Foreskin keratinocyte (primary cell): ENCODE measurements at places on chromosomes 7 and 10.

- DNase-seq = no peak
Measured at GRCh38 chr10:69960606-69960987, 92.0 kb upstream of the MACROH2A2 start.

DNA sequence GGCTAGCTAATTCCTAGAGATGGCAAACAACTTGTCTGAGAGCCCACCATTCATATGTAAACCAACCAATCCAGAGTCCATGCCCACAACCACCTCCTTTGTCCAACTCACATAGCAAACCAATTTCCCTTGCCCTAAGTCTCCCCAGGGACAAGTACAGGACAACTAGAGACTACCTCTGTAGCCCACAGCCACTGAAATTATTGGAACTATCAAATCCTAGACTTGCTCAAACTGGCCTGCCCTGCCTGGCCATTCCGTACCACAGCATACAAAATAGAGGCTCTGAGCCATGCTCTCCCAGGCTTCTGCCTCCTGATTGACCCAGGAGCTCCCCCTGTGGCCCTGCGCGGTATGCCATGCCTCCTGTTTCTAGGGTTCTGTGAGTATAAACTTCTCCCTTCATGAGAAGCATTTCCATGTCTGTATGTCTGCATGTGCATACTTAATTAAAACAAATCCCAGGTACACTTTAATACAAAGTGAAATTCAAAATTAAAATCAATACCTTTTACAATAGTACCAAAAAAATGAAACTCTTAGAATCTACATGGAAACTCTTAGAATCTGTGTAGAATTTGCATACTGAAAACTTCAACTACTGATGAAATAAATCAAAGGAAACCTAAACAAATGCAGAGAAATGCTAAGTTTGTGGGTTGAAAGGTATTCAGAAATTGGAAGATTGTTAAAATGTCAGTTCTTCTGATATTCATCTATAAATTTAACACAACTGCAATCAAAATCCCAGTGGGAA is 4.0 kb upstream of the HECW1 start:
- peak; percentile 55 for DNase-seq

DNA sequence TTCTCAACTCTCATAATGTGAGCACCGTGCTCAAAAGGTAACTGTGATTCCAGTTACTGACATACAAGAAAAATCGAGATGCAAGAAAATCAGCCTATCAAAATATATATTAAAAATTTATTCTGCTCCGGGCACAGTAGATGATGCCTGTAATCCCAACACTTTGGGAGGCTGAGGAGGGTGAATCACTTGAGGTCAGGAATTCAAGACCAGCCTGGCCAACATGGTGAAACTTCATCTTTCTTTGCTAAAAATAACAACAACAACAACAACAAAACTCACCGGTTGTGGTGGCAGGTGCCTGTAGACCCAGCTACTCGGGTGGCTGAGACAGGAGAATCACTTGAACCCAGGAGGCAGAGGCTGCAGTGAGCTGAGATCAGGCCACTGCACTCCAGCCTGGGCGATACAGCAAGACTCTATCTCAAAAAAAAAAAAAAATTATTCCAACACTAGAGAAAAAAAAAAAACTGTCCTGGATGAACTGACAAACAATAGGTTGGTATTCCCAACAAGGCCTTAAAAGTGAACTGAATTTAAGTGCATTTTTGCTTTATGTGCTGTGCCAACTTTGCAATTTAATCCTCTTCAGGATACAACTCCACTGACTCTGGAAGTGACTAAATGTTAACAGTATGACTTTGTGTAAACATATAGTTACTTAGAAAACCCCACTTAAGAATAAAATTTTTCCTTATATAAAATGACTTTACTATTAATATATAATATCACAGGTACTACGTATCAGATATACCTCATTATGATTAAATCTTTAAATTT is 51.1 kb downstream of the JMJD1C start:
- no peak for DNase-seq

DNA sequence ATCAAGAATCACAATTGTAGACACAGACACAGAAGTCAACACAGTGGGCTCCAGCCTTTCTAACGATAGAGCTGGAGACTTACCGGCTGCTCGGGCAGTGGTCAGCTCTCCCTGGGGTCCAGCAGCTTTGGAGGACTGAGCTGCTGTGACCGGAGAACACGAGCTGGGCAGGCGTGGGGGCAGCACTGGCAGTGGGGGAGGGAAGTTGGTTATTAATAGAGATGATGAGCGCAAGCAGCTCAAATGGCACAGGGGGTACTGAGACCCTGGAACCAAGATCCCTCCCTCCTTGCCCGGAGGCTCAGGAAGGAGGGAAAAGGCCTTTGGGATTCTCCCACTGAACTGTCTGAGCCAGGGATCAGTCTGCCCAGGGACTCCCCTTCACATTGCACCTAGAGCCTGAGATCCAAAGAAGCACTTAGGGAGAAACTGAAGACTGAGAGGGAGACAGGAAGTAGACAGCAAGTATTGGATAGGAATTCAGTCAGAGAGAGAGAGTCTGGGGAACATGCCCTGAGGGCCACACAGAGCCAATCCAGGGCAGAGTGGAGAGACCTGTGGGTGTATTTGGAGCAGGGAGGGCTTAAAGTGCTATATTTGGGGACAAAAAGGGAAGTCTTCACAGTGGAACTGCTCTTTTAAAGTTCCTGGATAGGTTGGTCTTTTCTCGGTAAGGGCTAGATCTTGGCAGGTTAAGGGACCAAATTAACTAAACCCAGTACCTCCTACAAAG is at the start of gene MYOZ1:
TSS of gene MYOZ1 (minus strand) at position 147 of the 733 bp plus-strand sequence. CDS start 1,457 bp downstream, outside the sequence.
- no peak for DNase-seq

DNA sequence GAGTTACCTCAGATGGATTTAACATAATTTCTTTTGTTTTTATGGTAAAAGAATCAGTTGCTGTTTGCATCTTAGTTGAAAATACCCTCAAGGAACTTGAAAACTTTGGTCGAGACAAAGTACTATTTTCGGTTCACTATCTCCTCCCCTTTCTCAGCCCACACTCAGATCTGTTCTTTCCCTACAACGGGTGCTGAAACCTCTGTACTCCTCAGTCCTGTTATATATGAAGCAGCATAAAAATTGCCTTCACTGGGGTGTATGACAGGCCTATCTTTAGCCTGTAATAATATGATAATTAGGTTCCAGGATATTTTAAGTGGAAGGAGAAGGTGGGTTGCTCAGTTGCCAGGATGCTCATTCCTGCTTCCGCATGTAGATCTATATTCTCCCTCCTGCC is 105.2 kb upstream of the NOBOX start:
- DNase-seq = no peak

GRCh38 chr7:130444751-130445407 is 4.1 kb upstream of the CEP41 start:
- DNase-seq = no peak

- DNase-seq = peak; percentile 20
Measured at GRCh38 chr7:139035586-139036353, at the start of gene ZC3HAV1L. Gene ZC3HAV1L, minus strand, starts transcription at chr7:139036042. Its CDS starts 25 bp downstream, at chr7:139036017.

DNA sequence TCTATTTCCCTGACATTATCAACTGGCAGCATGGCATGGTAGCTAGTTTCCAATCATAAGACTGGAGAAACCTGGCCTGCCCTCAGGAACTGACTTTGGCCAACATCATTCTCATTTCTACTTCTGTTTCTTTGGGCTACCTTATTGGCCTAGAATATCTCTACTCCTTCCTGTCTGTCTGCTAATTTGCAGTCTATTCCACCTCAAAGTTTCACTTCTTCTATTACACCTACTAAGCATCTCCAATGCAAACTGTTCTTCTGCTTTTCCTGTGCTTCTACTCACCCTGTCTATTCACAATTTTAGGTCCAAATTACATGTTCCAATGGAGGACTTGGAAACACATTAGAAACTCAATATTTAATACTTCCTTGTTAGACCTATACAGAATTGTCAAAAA is 65.6 kb downstream of the ZNF503 start:
- DNase-seq = no peak

DNA sequence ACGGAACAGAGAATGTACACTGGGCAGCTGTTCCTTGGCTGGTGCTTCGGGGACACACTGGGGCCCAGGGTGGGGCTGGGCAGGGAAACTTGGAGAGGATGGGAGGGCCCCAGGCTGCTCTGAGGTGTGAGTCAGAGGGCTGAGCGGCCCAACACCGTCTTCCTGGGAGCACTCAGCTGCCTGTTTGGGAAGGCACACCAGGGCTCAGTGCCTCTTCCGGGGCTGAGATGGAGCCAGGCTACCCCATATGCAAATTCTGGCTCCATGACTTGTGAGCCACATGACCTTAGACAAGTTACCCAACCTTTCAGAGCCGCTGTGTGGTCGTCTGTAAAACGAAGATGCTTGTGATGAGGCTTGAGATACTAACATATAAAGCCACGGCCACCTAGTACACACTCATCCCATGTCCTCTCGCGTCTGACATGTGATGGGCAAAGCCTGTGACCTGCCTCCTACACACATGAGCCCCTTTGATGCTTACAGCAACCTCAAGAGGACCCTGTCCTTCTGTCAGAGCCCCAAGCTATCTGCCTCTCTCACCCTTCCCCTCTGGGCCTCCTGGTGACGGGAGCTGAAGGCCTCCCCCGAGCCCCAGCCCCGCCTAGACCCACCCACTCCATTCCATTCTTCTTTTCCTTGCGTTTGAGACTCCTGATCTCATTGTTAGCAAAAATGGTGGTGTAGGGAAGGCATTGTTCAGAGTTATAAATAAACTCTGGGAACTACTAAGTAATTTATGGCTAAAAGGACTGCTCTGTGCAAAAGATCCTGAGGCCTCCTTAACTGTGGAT is 26.1 kb downstream of the KLRG2 start:
- DNase-seq = peak; percentile 53

- DNase-seq = peak; percentile 75
Measured at GRCh38 chr10:106224676-106225075, 939.8 kb downstream of the SORCS1 start.

DNA sequence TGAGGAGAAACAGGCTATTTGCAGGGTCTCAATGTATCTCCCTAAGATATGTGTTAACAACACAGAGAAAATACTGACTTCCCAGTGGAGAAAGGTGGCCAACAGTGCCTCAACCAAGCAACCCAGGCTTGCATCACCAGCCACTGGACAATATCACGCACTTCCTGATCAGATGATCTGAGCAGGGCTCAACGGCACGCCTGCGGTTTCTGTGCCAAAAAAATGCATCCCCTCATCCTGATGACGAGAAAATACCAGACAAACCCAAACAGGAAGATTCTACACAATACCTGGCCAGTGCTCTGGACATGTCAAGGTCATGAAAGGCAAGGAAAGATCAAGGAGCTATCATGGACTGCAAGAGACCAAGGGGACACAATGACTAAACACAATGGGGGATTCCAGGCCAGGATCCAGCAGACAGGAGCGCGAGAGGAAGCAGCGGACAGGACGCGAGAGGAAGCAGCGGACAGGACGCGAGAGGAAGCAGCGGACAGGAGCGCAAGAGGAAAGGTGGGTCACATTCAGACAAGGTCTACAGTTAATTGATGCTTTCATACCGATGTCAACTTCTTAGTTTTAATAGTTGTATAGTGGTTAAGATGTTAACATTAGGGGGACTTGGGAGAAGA is 51.1 kb downstream of the GNA12 start:
- DNase-seq = no peak

DNA sequence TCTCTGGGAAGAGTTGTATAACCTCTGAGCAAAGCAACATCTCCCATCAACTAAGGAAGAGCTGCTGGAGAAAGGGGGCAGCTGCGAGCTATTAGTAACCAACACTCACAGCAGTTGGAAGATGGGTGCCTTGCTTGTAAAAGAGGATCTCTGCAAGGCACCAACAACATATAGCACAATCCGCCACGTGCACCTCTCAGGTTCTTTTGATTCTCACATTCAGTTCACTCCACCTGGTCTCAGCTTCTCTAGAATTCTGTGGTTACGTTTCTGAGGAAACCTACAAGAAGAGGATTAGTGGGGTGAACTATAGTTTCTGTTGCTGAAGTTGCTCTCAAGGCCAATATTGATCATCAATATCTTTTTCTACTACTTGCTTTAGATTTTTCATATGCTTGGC is 117.1 kb downstream of the RPS24 start:
- no peak for DNase-seq

DNA sequence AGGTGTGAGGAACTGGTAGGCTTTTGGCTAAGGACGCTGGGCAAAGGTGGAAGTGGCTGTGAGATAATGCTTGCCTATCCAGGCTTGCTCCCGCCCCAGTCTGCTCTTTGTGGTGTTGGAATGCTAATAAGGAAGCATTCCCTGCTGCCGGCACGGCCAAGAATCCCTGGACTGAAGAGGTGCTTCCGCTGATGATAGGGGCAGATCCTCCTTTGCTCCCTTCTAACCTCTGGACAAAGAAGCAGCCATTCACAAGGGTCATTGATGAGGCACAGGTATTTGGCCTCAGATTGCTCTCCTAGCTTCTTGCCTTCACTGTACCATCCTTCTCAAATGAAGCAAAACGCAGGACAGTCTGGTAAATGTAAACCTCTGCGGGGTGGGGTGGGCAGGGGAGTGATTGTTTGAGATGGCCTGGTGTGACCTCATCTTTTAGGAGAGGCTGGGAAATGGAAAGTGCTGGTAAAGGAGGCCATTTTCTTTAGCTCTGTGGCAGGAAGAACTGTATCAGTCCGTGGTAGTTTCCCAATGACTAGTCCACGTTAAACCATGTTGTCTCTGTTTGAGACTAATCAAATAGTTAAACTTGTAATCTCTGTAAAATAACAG is 1.7 kb downstream of the PGAM1 start:
- DNase-seq = no peak

DNA sequence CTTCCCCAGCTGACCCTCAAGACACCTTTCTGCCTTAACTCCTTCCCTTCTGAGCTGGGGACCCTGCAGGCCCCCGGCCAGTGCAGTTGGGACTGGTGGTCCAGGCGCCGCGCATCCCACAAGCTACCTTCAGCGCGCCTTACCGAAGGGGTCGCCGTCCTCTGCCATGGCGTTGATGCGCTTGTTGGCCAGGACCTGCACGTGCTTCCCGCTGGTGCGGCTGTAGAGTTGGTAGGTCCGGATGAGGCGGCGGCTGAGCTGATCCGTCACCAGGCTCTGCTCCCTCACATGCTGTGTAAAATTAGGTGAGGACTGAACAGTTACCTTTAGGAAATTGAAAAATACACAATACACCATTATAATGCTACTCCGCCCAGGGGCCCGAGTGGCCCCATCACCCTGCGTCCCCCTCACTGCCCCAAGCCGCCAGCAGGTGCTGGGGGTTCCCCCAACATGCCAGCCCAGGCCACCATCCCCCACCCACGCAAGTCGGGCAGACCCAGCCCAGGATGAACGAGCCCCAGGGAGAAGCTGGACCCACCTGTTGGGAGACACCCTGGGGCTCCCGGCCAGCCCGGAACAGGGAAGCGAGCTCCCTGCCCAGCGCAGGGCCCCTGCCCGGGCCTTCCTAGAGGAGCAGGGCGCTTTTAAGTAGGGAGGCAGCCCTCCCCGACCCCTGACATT is 1.2 kb downstream of the FGF8 start:
- DNase-seq = no peak

DNA sequence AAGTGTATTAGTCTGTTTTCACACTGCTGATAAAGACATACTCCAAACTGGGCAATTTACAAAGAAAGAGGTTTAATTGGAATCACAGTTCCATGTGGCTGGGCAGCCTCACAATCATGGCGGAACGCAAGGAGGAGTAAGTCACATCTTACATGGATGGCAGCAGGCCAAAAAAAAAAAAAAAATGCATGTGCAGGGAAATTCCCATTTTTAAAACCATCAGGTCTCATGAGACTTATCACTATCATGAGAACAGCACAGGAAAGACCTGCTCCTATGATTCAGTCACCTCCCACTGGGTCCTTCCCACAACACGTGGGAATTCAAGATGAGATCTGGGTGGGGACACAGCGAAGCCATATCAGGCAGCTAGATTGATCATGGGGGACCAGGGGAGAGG is 136.8 kb downstream of the EXOC4 start:
- no peak for DNase-seq

- DNase-seq = peak; percentile 58
Measured at GRCh38 chr10:27192284-27192683, 37.1 kb downstream of the MASTL start.
